Inflammatory macrophage treated with lipopolysaccharide for 4 hours (primary cell): ENCODE measurements at places on chromosomes 16 and 17.

GRCh38 chr17:73194514-73195222 is 1.8 kb downstream of the COG1 start:
- peak; percentile 17 for DNase-seq

- no peak for DNase-seq
Measured at GRCh38 chr17:796609-797008, 14.5 kb downstream of the MRM3 start.

DNA sequence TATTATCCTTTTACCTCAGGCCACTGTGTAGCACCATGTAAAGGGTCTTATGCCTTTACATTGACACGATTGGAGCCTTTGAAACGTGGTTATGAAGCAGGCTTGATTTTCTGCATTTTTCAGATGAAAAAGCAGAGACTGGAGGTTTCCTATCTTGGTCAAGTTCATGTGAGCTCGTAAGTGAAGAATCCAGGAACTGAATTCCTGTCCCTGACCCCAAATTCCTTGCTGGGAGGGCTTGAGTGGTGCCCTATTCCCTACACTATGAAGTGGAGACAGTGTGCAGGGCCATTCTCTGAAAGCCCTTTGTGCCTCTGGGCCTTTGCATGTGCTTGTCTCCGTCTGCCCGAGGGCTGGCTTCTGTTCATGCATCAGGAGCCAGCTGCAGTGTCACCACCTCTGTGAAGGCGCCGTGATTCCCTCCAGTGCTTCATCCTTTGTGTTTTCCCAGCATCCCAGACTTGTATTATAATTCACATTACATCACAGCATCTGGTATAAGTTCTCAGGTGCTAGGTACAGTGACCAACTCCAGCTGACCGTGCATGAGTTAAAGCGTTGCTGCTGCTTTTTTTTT is 181.1 kb downstream of the SNX29 start:
- DNase-seq, result no peak

GRCh38 chr16:81779536-81780320 is 637 bp downstream of the PLCG2 start:
- DNase-seq, result peak; percentile 62

GRCh38 chr16:67356396-67356795 is 29.8 kb downstream of the LRRC36 start:
- DNase-seq, result no peak

- peak; percentile 53 for DNase-seq
Measured at GRCh38 chr17:82019690-82020571, 2.7 kb downstream of the CENPX start.

- no peak for DNase-seq
Measured at GRCh38 chr17:75205793-75206163, 299 bp downstream of the NUP85 start.

GRCh38 chr17:50181144-50181543 is 15.3 kb downstream of the SGCA start:
- DNase-seq, result no peak

DNA sequence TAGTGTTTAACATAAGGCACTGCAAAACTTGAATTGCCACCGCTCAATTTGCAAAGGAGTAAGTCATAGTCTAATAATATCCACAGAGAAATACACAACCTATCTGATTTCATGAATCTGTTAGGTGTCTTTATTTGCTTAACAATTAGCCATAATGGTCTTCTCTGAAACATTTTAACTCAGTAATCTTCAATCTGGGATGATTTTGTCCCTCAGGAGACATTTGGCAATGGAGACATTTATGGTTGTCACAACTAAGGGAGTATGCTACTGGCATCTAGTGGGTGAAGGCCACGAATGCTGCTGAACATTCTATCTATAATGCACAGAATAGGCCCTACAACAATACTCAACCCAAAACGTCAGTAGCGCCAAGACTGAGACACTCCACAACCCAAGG is 4.3 kb downstream of the UBE2G1 start:
- DNase-seq, result no peak

- DNase-seq, result peak; percentile 49
Measured at GRCh38 chr17:76734080-76734840, 2.9 kb downstream of the SRSF2 start.

- DNase-seq, result peak; percentile 69
Measured at GRCh38 chr16:4477966-4478365, 1.8 kb downstream of the HMOX2 start.

GRCh38 chr16:65010125-65010524 is 111.7 kb downstream of the CDH11 start:
- DNase-seq, result no peak
